ENCODE measurements at places on chromosomes 5 and 9. TPM values are rescaled to one million over a fixed set of nuclear protein-coding genes. Genes with fewer than 3 reads are reported as not detected.

The MYMK gene
- total RNA-seq = not detected

The ADAMTS19 gene
- total RNA-seq = 0.26 TPM

The GFRA3 gene
- total RNA-seq = not detected

The PGM5 gene
- total RNA-seq = 66.7 TPM

The AGPAT2 gene
- total RNA-seq = 27.5 TPM

The IL5 gene
- not detected for total RNA-seq

The CNTLN gene
- total RNA-seq = 9.9 TPM

The OR1J2 gene
- not detected for total RNA-seq

The TTC16 gene
- total RNA-seq = 0.06 TPM

The CANX gene
- 907 TPM for total RNA-seq

The ADAMTS12 gene
- 5.3 TPM for total RNA-seq

The WNK2 gene
- total RNA-seq = not detected

The RAPGEF6 gene
- 27.6 TPM for total RNA-seq

The ZFP2 gene
- 0.92 TPM for total RNA-seq

The NIPAL4 gene
- total RNA-seq = not detected

The ACOT12 gene
- total RNA-seq = not detected

The SHLD3 gene
- 3.0 TPM for total RNA-seq

The SLC6A3 gene
- not detected for total RNA-seq

The GHR gene
- total RNA-seq = 3.6 TPM

The PCDHB11 gene
- total RNA-seq = 0.44 TPM

The ARHGEF28 gene
- 18.7 TPM for total RNA-seq

The TYRP1 gene
- total RNA-seq = not detected

The AQP7 gene
- 1.8 TPM for total RNA-seq

The SET gene
- total RNA-seq = 693 TPM

The NR2F1 gene
- total RNA-seq = 5.2 TPM

The DMRTA1 gene
- 0.06 TPM for total RNA-seq

The MAN1B1 gene
- 90.3 TPM for total RNA-seq

The SH3RF2 gene
- 1.8 TPM for total RNA-seq

The TAF1L gene
- total RNA-seq = under 0.01 TPM

The FOXD4L5 gene
- 0.06 TPM for total RNA-seq

The FGD3 gene
- not detected for total RNA-seq

The PCDHB13 gene
- total RNA-seq = 1.1 TPM

The MARVELD2 gene
- total RNA-seq = 1.3 TPM

The ARSI gene
- total RNA-seq = 0.19 TPM
